ENCODE measurements at places on chromosomes 6 and 20. TPM values are rescaled to one million over a fixed set of nuclear protein-coding genes. Genes with fewer than 3 reads are reported as not detected.
A peak's percentile ranks its signal among the peaks of the same experiment; 100 is the strongest.

Gene SOX18
- 5.9 TPM for total RNA-seq

DNA sequence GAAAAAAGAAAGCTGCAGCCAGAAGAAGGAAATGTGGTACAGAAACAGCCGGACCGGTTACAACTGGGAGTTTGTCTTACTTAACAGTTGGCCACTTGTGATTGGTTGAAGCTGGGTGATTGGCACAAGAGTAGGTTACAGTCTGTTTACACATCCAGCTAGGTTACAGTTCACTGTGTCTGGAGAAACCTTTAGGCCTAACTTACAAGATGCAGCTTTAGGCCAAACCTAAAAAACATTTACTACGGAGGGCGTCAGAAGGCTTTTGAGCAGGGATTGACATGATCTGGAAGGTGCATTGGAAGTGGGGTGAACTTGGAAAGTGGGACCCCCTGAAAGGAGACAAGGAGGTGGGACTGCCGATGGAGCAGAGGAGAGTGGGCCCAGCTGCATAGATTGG is 122.3 kb downstream of the BANF2 start:
- DNase-seq: no peak
- peaks cover 5% of the 10 kb centered on the region for H3K4me1 ChIP-seq
- no peaks in the 10 kb centered on the region for H3K36me3 ChIP-seq
- H3K27ac ChIP-seq: no peak overlapping the region
- no peaks in the 10 kb centered on the region for H3K27me3 ChIP-seq

- DNase-seq: no peak
- peaks cover 66% of the 10 kb centered on the region for H3K27me3 ChIP-seq
- no peaks in the 10 kb centered on the region for H3K36me3 ChIP-seq
- no peak overlapping the region for H3K27ac ChIP-seq
Measured at GRCh38 chr20:57261457-57262251, 4.8 kb downstream of the BMP7 start.

DNA sequence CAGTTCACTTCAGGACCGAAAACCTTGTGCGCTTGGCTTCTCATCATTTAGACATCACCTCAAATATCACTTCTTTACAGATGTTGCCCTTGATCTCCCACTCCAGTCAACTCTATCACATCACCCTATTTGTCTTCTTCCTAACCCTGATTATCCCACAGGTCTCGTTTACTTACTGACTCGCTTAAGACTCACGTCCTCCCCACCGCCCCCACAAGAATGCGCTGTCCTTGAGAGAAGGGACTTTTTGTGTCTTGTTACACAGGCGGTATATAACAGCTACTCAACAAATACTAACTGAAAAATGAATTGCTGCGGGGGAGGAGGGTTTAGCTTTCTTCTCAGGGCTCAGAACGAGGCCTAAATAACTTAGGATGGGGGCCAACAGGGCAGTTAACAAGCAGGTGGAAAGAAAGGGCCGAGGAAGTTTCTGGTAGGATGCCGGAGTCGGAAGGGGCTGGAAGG is 527 bp downstream of the TOMM34 start:
- no peak for DNase-seq
- peak overlapping the region; percentile 96 for H3K4me3 ChIP-seq
- H3K27me3 ChIP-seq: no peaks in the 10 kb centered on the region
- H3K4me1 ChIP-seq: peaks cover 20% of the 10 kb centered on the region
- H3K27ac ChIP-seq: peak overlapping the region; percentile 91

DNA sequence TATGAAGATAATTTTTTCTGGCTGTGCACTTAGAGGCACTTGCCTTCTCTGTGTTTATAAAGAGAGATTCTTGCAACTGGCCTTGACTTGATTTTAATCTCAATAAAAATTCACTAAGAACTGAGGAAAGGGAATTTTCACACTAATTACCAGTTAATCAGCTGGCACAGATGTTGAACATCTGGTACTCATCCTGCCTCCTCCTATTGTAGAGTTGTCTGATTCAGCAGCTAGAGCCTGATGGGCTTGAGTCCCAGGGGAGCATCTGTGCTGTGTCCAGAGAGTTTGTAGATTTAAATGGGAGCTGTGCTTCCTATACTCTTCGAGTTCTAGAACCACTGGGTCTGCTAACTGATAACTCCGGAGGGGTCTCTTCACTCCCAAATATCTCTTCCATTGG is 284.4 kb upstream of the RNF24 start:
- H3K27ac ChIP-seq: no peak overlapping the region
- no peaks in the 10 kb centered on the region for H3K27me3 ChIP-seq
- no peaks in the 10 kb centered on the region for H3K4me1 ChIP-seq
- no peaks in the 10 kb centered on the region for H3K36me3 ChIP-seq
- H3K4me3 ChIP-seq: no peak overlapping the region
- DNase-seq: no peak

- no peaks in the 10 kb centered on the region for H3K27me3 ChIP-seq
- no peaks in the 10 kb centered on the region for H3K36me3 ChIP-seq
- DNase-seq: peak; percentile 34
- H3K4me1 ChIP-seq: peaks cover 63% of the 10 kb centered on the region
Measured at GRCh38 chr20:47576516-47577033, 74.9 kb downstream of the NCOA3 start.

DNA sequence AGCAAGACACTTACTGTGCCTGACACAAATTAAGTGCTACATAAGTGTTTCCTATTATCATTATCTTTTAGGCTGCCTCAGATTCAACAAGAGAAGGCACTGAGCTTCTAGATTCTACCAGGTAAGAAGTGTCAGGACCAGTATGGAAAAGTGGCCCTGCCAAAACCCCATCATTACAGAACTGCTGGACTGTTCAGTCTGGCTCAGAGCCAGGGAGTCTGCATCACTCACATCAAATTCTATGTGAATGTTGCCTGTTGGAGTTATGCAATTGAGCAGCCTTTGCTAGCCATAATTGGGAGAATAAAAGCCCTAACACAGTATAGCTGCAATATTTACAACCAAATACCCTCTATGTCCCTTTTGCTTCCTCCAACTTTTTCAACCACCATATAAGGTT is 70.9 kb downstream of the ATG5 start:
- H3K27me3 ChIP-seq: no peaks in the 10 kb centered on the region
- H3K4me3 ChIP-seq: no peak overlapping the region
- H3K4me1 ChIP-seq: peaks cover 29% of the 10 kb centered on the region
- no peaks in the 10 kb centered on the region for H3K36me3 ChIP-seq
- DNase-seq: no peak

DNA sequence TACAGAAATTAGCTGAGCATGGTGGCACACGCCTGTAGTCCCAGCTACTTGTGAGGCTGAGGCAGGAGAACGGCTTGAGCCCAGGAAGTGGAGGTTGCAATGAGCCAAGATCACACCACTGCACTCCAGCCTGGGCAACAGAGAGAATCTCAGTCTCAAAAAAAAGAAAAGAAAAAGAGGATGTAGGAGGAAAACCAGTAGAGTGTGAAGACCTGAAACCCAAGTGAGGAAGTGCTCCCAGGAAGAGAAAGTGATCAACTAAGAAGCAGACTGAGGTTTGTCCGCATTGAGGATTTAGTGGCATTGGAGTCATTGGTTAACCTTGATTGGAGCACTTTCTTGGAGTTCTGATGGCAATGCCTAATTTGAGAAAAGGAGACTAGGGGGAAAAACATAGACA is 20.6 kb upstream of the TASP1 start:
- DNase-seq: no peak
- no peak overlapping the region for H3K27ac ChIP-seq
- no peaks in the 10 kb centered on the region for H3K36me3 ChIP-seq
- H3K4me1 ChIP-seq: no peaks in the 10 kb centered on the region
- no peak overlapping the region for H3K4me3 ChIP-seq

DNA sequence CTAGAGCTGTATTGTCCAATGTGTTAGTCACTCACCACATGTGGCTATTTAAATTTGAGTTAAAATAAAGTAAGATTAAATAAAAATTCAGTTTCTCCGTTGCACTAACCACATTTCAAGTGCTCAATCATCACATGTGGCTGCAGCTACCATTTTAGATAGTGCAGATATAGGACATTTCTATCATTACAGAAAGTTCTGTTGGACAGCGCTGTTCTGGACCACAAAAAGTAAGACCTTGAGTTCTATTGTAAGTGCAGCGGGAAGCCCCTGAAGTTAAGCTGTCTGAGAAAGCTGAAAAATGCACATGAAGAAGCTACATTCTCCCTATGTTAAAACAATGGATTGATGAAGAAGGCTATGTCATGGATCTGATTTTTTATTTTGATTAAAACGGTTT is 1.1 kb downstream of the ORC3 start:
- no peaks in the 10 kb centered on the region for H3K27me3 ChIP-seq
- peaks cover 31% of the 10 kb centered on the region for H3K4me1 ChIP-seq

DNA sequence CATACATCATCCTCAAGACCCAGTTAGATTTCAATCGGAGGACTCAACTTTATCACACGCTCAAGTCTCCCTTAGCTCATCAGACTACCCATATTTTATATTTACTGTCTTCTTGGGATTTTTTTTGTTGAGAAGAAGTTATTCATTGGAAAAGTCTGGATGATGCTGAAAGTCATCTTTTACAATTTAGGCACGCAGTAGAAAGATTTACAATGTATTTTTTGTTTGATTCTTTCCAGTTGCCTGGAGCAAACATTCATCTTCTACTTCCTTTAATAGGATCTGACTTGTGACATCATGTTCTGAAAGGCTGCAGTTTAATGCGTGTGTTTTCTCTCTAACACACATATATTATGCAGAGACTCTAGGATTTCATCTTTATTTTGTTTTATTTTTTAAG is 235.7 kb downstream of the DOK5 start:
- no peaks in the 10 kb centered on the region for H3K4me1 ChIP-seq
- H3K36me3 ChIP-seq: no peaks in the 10 kb centered on the region
- no peak overlapping the region for H3K4me3 ChIP-seq
- no peak overlapping the region for H3K27ac ChIP-seq
- DNase-seq: no peak
- H3K27me3 ChIP-seq: no peaks in the 10 kb centered on the region

DNA sequence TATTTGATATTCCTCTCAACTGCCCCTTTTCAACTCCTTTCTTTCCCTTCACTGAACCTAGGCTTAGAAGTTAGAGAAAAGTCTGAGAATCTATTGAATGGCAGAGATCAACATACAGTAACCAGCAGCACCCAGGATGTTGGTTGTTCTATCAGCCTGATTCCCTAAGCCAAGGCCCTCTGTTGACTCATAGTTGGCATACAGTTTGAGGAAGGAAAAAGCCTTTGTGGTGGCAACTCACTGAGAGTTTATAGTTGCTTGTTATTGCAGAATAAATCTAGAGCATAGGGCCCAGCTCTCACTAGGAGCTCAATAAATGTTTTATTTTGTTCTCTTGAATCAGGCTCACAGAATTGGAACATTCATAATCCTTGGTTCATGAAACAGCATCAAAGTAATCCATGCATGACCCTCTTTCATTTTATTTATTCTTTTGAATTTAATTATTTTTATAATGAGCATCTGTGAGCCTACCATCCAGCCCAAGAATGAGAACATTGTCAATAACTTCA is 119.1 kb upstream of the ADGRF1 start:
- H3K4me1 ChIP-seq: no peaks in the 10 kb centered on the region
- no peaks in the 10 kb centered on the region for H3K36me3 ChIP-seq
- H3K4me3 ChIP-seq: no peak overlapping the region
- H3K27me3 ChIP-seq: no peaks in the 10 kb centered on the region
- no peak overlapping the region for H3K27ac ChIP-seq
- DNase-seq: no peak

DNA sequence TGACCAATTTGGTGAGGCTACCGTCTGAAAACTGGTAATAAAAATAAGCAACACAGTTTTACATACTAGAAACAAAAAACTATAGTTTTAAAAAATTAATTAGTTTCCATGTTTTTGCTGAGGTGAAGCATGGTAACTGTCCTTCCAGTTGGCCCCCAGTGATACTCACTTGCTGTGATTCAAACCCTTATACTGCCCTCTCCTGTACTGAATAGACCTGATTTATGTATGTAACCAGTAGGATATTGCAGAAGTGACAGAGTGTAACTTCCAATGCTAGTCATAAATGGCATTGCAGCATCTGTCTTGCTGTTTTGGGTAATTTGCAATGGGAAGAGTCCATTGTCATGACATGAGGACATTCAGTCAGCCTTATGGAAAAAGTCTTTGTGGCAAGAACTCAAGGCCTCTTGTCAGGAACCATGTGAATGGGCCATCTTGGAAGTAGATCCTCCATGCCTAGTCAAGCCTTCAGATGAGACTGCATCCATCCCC is 8.9 kb upstream of the CHD6 start:
- H3K4me3 ChIP-seq: no peak overlapping the region
- H3K36me3 ChIP-seq: no peaks in the 10 kb centered on the region
- no peaks in the 10 kb centered on the region for H3K4me1 ChIP-seq
- DNase-seq: no peak
- H3K27me3 ChIP-seq: no peaks in the 10 kb centered on the region

DNA sequence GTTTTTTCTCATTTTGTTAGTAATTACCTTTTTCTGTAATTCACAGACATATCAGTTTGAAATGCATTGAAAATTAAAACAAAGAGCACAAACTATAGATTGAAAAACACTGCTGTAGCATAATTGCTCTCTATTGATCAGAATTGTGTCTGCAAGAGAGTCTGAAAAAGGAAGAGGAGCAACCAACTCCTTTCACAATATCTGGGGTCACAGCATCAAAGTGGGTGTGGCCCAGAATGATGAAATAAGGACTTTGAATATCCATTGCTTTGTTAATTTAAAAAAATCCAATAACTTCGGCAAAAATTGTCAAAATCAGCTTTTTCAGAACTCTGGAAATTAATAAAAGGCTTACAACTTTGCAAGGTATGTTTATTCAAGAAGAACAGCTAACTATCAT is 99.2 kb downstream of the MYLK4 start:
- no peaks in the 10 kb centered on the region for H3K27me3 ChIP-seq
- H3K4me3 ChIP-seq: no peak overlapping the region
- H3K4me1 ChIP-seq: no peaks in the 10 kb centered on the region
- H3K36me3 ChIP-seq: no peaks in the 10 kb centered on the region

Gene RPP40
- total RNA-seq: 11.0 TPM

DNA sequence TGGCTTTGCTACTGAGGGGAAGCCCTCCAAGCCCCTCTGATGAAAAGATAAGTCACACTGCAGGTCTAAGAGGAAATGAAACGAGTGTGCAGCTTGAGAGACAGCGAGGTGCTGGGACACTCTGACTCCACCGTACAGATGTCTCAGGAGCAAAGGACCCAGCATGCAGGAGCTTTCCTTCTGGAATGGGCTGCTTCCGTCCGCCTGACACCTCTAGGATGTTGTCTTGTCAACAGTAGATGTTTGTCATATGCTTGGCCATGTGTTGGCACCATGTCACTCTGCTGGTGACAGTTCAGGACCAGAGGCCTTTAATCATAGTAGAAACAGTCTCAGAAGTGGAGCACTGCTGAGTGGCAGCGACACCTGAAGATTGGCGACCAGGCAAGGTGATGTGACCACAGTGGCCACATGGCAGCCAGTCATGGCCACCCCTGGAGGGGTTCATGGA is 46.7 kb downstream of the SLC24A3 start:
- H3K27ac ChIP-seq: no peak overlapping the region
- H3K36me3 ChIP-seq: no peaks in the 10 kb centered on the region
- peaks cover 10% of the 10 kb centered on the region for H3K4me1 ChIP-seq
- DNase-seq: peak; percentile 57
- no peaks in the 10 kb centered on the region for H3K27me3 ChIP-seq

- peaks cover 4% of the 10 kb centered on the region for H3K4me1 ChIP-seq
- H3K36me3 ChIP-seq: no peaks in the 10 kb centered on the region
- no peak for DNase-seq
- H3K4me3 ChIP-seq: no peak overlapping the region
- no peaks in the 10 kb centered on the region for H3K27me3 ChIP-seq
Measured at GRCh38 chr6:33513213-33513612, 58.8 kb downstream of the ZBTB9 start.

Gene CFAP206
- total RNA-seq: not detected

Gene TFAP2B
- total RNA-seq: not detected

GRCh38 chr6:43200541-43200940 is 18.5 kb downstream of the CUL9 start:
- no peaks in the 10 kb centered on the region for H3K4me1 ChIP-seq
- H3K36me3 ChIP-seq: no peaks in the 10 kb centered on the region
- DNase-seq: no peak
- H3K4me3 ChIP-seq: no peak overlapping the region
- H3K27ac ChIP-seq: no peak overlapping the region
